ENCODE measurements at places on chromosomes 6 and 20. TPM values are rescaled to one million over a fixed set of nuclear protein-coding genes. Genes with fewer than 3 reads are reported as not detected.

- DNase-seq = no peak
These were observed 90.1 kb downstream of the RSPH3 start for GRCh38 chr6:158909938-158910337.

DNA sequence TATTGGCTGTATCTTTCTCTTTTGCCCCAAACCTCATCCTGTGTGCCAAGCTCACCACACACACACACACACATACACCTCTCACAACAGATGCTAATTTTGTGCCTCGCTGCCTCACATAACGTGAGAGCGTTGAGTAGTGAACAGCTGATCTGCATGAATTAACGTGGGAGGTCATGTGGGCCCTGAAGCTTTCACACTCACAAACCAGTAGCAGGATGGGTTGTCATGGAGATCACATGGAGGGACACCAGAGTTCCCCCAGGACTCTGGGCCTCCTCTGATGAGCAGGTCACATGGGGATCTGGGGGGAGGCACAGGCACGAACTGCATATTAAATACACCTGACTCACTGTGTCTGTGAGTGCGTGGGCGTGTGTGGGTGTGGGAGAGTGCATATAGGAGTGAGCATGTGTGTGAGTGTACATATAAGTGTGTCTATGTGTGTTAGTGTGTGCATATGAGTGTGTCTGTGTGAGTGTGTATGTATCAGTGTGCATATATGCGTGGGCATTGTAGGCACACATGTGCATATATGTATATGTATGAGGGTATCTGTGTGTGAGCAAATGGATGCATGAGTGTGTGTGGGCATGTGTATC lies 62.7 kb upstream of the SULF2 start:
- DNase-seq = no peak

The ULBP1 gene
- total RNA-seq = 1.1 TPM

The PRDM1 gene
- total RNA-seq = 14.3 TPM

The SYNE1 gene
- 180 TPM for total RNA-seq
